A549 treated with dexamethasone at 1 μM for 4 hours (cell line): ENCODE measurements at places on chromosomes 2 and 18. TPM values are rescaled to one million over a fixed set of nuclear protein-coding genes. Genes with fewer than 3 reads are reported as not detected.

The CFAP65 gene
- 0.21 to 0.27 TPM (median 0.22 TPM) in 5 replicates for total RNA-seq

The VIL1 gene
- total RNA-seq: 0.16 to 0.40 TPM (median 0.27 TPM) in 5 replicates

The AQP4 gene
- 0.13 TPM in 1 of 5 replicates, not detected in the others for total RNA-seq

The IL1RL1 gene
- 0.64 to 1.6 TPM (median 1.2 TPM) in 5 replicates for total RNA-seq

The MEMO1 gene
- total RNA-seq: 71.7 to 81.9 TPM (median 74.5 TPM) in 5 replicates

The C2orf80 gene
- total RNA-seq: not detected in 5 replicates

The MC5R gene
- not detected in 5 replicates for total RNA-seq

The CENPA gene
- 38.8 to 53.8 TPM (median 51.0 TPM) in 5 replicates for total RNA-seq

The KATNAL2 gene
- 1.7 to 2.9 TPM (median 2.1 TPM) in 5 replicates for total RNA-seq

The FAM117B gene
- 1.7 to 2.6 TPM (median 2.2 TPM) in 5 replicates for total RNA-seq

The EHD3 gene
- 6.2 to 8.5 TPM (median 7.5 TPM) in 5 replicates for total RNA-seq

The MROH2A gene
- 0.14 to 0.37 TPM (median 0.30 TPM) in 5 replicates for total RNA-seq

The MC4R gene
- total RNA-seq: not detected in 5 replicates

The PFN4 gene
- 1.2 to 1.8 TPM (median 1.4 TPM) in 5 replicates for total RNA-seq

The CNGA3 gene
- 0.03 to 0.09 TPM (median 0.05 TPM) in 4 of 5 replicates, not detected in the other for total RNA-seq

The COL3A1 gene
- 0.12 to 0.27 TPM (median 0.21 TPM) in 5 replicates for total RNA-seq

The ASTL gene
- total RNA-seq: not detected in 5 replicates

The CYTIP gene
- 0.04 to 0.25 TPM (median 0.05 TPM) in 3 of 5 replicates, not detected in the others for total RNA-seq

The TEX44 gene
- total RNA-seq: not detected in 5 replicates

The CCDC68 gene
- total RNA-seq: 4.1 to 5.8 TPM (median 4.4 TPM) in 5 replicates

The PSTPIP2 gene
- total RNA-seq: 0.17 to 0.33 TPM (median 0.25 TPM) in 5 replicates

The ABCA12 gene
- 0.15 to 0.31 TPM (median 0.26 TPM) in 5 replicates for total RNA-seq

The MERTK gene
- 3.1 to 3.7 TPM (median 3.3 TPM) in 5 replicates for total RNA-seq

The GPR155 gene
- total RNA-seq: 0.18 to 0.52 TPM (median 0.40 TPM) in 5 replicates

The REG3A gene
- total RNA-seq: not detected in 5 replicates

The QPCT gene
- total RNA-seq: 20.1 to 22.8 TPM (median 21.9 TPM) in 5 replicates

The TNS1 gene
- total RNA-seq: 10.7 to 28.4 TPM (median 17.4 TPM) in 5 replicates

The SCG2 gene
- 1.0 to 1.5 TPM (median 1.2 TPM) in 5 replicates for total RNA-seq

The HTR2B gene
- 0.04 TPM in 1 of 5 replicates, not detected in the others for total RNA-seq

The GAL3ST2 gene
- total RNA-seq: 0.15 to 0.27 TPM (median 0.25 TPM) in 5 replicates

The TIMM21 gene
- total RNA-seq: 50.3 to 64.1 TPM (median 59.6 TPM) in 5 replicates

The CELF4 gene
- total RNA-seq: 0.07 TPM in 1 of 5 replicates, not detected in the others

The M1AP gene
- total RNA-seq: not detected in 5 replicates

The GCG gene
- total RNA-seq: 0.07 to 0.18 TPM in 2 of 5 replicates, not detected in the others

The TACR1 gene
- 0.04 to 0.14 TPM (median 0.08 TPM) in 4 of 5 replicates, not detected in the other for total RNA-seq

The SEMA4F gene
- total RNA-seq: 8.4 to 13.4 TPM (median 11.8 TPM) in 5 replicates

The TFPI gene
- total RNA-seq: 40.9 to 60.9 TPM (median 48.9 TPM) in 5 replicates

The SETBP1 gene
- 0.37 to 0.74 TPM (median 0.63 TPM) in 5 replicates for total RNA-seq

The B3GNT7 gene
- 2.2 to 3.5 TPM (median 3.0 TPM) in 5 replicates for total RNA-seq

The MAL gene
- total RNA-seq: 0.11 to 0.32 TPM (median 0.24 TPM) in 4 of 5 replicates, not detected in the other

The GNLY gene
- 0.21 to 0.44 TPM (median 0.30 TPM) in 5 replicates for total RNA-seq

The AGXT gene
- total RNA-seq: not detected in 5 replicates

The RPE gene
- 57.4 to 68.8 TPM (median 64.6 TPM) in 5 replicates for total RNA-seq

The POTEE gene
- total RNA-seq: 0.03 to 0.09 TPM (median 0.07 TPM) in 5 replicates

The AQP12A gene
- total RNA-seq: not detected in 5 replicates

The CTDP1 gene
- 13.2 to 17.9 TPM (median 17.2 TPM) in 5 replicates for total RNA-seq

The CFC1 gene
- 0.07 to 0.08 TPM in 2 of 5 replicates, not detected in the others for total RNA-seq

The CABYR gene
- total RNA-seq: 14.7 to 22.0 TPM (median 16.2 TPM) in 5 replicates

The UBE2F gene
- total RNA-seq: 48.6 to 60.0 TPM (median 54.4 TPM) in 5 replicates

The IL36A gene
- total RNA-seq: not detected in 5 replicates

The ACMSD gene
- not detected in 5 replicates for total RNA-seq

The NTSR2 gene
- total RNA-seq: not detected in 5 replicates

The ZAP70 gene
- 0.09 to 0.19 TPM in 2 of 5 replicates, not detected in the others for total RNA-seq

The MLPH gene
- 225 to 326 TPM (median 300 TPM) in 5 replicates for total RNA-seq
